CD4-positive, alpha-beta T cell (primary cell): ENCODE measurements at places on chromosomes 6 and 20. TPM values are rescaled to one million over a fixed set of nuclear protein-coding genes. Genes with fewer than 3 reads are reported as not detected.

Gene SAMD3
- total RNA-seq: 24.3 TPM

Gene HLA-DOB
- total RNA-seq: 3.2 TPM

Gene TFB1M
- 9.2 TPM for total RNA-seq

Gene MRAP2
- not detected for total RNA-seq

Gene TLDC2
- not detected for total RNA-seq

Gene SMPDL3A
- 0.52 TPM for total RNA-seq

Gene ABHD16B
- not detected for total RNA-seq

Gene RAB44
- 0.22 TPM for total RNA-seq

Gene HLA-DRA
- 51.0 TPM for total RNA-seq

Gene GABBR1
- 78.4 TPM for total RNA-seq

Gene XKR7
- not detected for total RNA-seq

Gene EEF1A2
- total RNA-seq: 0.92 TPM

Gene PTCHD4
- not detected for total RNA-seq

Gene SYNDIG1
- total RNA-seq: not detected

Gene ENPP5
- 0.19 TPM for total RNA-seq
